Activated T-helper 2 cell treated with anti-CD3 and anti-CD28 coated beads, Interferon-gamma antibody, Interleukin-2, Interleukin-4, amounts not matched to agents 10 μg/mL and 5 μg/mL and 100 μg/mL, durations not matched to agents 14 hours and 24 hours and 36 hours (primary cell): ENCODE measurements at places on chromosomes 6 and 20. TPM values are rescaled to one million over a fixed set of nuclear protein-coding genes. Genes with fewer than 3 reads are reported as not detected.

DNA sequence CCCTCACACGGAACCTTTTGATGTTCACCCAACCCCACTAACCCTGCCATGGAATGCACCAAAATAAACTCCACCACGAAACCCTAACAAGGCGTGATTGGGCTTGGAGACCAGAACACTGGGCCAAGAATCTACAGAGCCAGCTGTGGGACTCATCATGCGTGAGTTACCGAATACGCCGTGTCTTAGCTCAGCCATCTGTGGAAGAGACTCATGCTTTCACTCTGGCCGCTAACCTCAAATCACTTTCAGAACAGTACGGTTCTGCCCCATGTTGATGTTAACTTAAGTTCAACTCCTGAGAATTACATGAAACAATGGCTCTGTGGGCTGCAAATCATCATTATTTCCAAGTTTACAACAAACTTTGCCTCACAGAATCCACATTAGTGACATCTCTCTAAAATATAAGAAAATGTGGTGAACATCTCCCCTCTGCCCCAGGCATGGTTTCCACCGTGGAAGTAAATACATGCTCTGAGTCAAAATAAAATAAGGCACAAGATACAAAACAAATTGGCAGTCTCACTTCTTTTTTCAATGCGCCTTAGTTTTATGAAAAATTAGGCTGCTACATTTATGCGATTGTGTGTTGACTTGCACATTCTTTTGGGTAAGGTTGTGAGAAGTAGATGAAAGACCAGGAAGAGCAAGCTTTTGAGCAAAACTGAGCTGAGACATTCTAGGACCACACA lies 308.9 kb upstream of the EXOC2 start:
- no peak overlapping the region for H3K4me3 ChIP-seq
- no peaks in the 10 kb centered on the region for H3K27me3 ChIP-seq
- no peaks in the 10 kb centered on the region for H3K4me1 ChIP-seq
- no peak for DNase-seq
- no peaks in the 10 kb centered on the region for H3K36me3 ChIP-seq

DNA sequence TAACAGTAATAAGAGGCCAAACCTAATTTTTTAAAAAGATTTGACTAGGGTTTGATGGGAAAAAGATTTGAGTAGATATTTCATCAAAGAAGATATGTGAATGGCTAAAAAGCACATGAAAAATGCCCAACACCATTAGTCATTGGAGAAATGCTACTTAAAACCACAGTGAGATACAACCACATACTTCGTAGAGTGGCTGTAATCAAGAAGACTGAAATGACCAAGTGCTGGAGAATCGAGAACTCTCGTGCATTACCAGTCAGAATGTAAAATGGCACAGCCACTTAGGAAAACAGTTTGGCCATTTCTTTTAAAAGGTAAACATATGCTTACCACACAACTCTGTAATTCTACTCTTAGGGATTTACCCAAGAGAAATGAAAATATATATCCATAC lies 175.5 kb downstream of the EYA2 start:
- H3K27me3 ChIP-seq, result no peaks in the 10 kb centered on the region
- H3K27ac ChIP-seq, result no peak overlapping the region
- H3K4me3 ChIP-seq, result no peak overlapping the region
- no peaks in the 10 kb centered on the region for H3K36me3 ChIP-seq
- H3K4me1 ChIP-seq, result no peaks in the 10 kb centered on the region
- DNase-seq, result no peak

Gene CD93
- total RNA-seq, result 1.9 and 2.0 TPM in 2 replicates

GRCh38 chr6:87574237-87574804 lies 15.5 kb downstream of the RARS2 start:
- H3K27ac ChIP-seq, result peak overlapping the region; percentile 46
- DNase-seq, result no peak
- peaks cover 39% of the 10 kb centered on the region for H3K4me1 ChIP-seq
- H3K4me3 ChIP-seq, result peak overlapping the region; percentile 11

Gene CYP24A1
- not detected in 2 replicates for total RNA-seq

DNA sequence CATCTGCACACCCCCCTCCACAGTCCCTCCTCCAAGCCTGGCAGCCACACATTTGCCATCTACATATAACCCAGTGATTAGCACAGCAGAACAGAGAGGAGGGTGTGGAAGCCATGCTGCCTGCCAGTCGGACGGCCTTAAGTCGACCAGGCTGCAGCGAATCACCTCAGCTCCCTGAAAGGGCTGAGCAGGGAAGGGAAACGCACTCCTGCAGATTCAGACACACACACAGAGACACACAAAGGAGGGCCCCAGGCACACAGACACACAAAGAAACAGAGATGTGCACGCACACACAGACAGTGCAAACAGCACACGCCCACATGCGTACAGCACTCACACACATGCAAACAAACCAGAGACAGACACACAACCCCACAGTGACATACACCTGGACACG lies 11.2 kb upstream of the SIRPA start:
- no peaks in the 10 kb centered on the region for H3K36me3 ChIP-seq
- DNase-seq, result no peak
- H3K27ac ChIP-seq, result no peak overlapping the region
- H3K4me1 ChIP-seq, result no peaks in the 10 kb centered on the region

DNA sequence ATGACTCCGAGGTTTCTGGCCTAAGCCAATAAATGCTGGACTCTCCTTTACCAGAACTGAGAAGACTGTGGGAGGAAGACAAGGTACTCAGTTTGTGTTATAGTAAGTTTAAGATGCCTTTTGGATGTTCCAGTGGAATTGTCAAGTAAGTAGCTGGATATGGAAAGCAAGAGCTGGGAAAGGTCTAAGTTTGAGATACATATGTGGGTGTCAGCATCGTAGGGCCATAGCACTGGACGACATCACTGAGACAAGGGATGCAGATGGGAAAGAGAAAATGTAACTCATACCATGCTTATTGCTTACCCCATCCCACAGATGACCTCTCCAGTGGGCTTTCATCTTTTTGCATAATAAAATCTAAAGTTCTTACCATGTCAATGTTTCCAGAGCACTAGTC lies 45.5 kb upstream of the ZNF217 start:
- no peaks in the 10 kb centered on the region for H3K27me3 ChIP-seq
- no peak overlapping the region for H3K27ac ChIP-seq
- peaks cover 42% of the 10 kb centered on the region for H3K4me1 ChIP-seq
- H3K36me3 ChIP-seq, result no peaks in the 10 kb centered on the region

Gene CLPSL2
- not detected in 2 replicates for total RNA-seq

- H3K36me3 ChIP-seq, result peaks cover 58% of the 10 kb centered on the region
- H3K4me3 ChIP-seq, result no peak overlapping the region
- peaks cover 10% of the 10 kb centered on the region for H3K4me1 ChIP-seq
These were observed 4.9 kb downstream of the RRP36 start for GRCh38 chr6:43026365-43026764.
